ENCODE measurements at places on chromosomes 1 and 21.

GRCh38 chr1:8873506-8874229 is 4.8 kb downstream of the ENO1 start:
- DNase-seq: peak; percentile 62

DNA sequence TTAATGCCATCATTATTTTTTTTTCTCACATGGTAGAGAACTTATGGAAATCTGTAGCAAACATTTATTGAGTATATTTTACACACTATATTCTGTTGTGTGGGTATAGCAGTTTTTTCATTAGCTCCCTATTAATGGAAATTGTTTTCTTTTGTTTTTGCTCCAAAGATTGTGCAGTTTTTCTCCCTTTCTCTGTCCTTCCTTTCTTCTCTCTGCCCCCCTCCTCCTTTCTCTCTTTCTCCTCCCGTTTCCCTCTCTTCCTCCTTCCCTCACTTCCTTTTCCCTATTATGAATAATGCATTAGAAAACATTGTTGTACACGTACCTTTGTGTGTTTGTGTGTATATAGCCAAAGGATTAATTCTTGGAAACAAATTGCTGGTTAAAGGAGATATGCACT is 20.6 kb downstream of the CDC73 start:
- DNase-seq: no peak

DNA sequence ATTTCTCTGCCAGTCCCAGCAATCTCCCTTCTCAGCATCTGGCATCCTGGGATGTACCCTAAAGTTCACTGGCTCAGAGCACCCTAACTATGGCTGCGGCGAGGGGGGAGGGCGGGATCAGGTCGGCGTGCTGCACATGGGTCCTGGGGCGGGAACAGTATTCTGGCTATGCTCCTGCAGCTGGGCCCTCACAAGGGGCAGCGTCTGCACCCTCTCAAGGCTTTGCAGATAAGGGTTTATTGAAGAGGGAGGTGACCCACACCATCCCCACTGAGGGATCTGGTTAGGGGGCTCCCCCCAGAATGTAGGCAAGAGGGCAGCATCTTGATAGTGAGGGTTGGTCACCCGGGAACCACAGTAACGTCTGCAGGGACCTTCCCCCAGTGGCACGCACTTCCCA is 44.9 kb upstream of the PCBP3 start:
- DNase-seq: no peak

DNA sequence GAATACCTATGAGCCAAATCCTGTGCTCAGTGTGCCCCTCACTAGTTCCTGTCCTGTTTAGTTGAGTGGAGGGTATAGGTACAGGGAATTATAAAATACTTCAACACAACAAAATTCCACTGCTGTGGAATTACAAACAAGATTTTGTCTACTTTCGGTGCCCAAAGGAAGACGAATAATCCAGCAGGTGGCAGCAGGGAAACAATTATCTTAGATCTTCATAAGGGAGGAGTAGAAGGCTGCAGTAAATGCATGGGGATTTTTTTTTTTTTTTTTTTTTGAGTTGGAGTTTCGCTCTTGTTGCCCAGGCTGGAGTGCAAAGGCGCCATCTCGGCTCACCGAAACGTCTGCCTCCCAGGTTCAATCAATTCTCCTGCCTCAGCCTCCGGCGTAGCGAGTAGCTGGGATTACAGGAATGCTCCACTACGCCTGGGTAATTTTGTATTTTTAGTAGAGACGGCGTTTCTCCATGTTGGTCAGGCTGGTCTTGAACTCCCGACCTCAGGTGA is 2.0 kb upstream of the PIP5K1A start:
- no peak for DNase-seq

DNA sequence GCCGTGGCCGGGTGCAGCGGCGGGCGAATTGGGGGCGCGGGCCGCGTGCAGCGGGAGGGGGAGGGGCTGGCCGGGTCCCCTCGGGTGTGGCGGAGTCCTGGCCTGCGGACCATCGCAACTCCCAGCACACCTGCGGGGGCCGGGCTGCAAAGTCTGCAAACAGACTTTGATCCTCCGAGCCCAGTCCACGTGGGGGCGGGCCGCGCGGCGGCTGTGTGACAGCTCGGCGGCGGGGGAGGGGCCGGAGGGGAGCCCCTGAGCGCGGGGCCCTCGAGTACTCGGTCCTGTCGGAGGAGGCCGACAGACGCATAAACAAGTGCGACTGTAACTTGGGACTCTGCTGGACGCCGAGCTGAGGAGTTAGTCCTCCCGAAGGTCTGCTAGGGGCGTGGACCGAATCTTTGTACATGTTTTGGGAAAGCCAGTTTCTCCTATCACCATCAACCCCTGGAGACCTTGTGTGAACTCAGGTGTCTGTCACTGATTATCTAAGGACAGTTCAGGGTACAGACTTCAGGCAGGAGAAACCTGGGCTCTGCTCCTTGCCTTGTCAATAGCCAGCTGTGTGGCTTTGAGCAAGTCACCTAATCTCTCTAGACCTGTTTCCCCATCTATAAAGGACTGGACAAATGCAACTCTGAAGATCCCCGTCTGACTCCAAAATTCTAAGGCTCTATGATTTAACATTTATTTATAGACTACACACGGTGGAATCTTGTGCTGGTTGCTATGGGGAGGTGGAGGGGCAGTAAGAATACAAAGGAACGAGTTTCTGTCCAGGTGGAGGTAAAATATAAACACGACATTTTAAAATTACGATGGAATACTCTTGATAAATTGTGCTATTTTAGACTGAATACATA is 710 bp upstream of the SLC30A1 start:
- no peak for DNase-seq

DNA sequence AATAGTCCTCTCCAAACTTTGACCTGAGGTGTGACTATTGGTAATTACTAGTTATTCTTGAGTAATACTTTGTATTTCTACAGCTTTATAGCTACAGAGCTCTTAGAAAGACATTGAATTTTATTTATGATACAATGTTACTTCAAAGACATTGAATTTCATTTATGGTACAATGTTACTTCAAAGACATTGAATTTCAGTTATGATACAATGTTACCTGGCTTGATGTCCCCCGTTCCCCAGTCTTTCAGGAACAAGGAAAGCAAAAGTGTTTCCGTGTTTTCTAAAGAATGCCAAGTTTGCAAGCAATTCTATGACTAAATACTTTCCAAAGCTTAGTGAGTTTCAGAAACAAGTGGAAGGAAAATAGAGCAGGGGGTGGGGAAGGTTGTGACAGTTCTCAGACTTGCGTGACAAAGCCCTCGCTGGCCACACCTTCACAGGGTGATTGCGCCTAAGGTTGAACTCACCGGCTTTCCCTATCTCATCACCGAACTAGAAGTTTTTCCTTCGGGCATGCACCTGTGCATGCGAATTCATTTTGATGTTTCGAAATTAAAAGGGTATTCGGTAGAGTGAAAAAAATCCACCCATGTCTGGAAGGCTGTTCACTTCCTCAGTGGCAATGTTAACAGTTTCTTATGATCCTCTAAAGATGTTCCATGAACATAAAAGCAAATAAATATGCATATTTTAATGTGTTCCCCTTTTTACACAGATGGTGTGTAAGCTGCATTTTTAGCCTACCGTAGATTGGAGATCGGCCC is 909 bp upstream of the PAXBP1 start:
- peak; percentile 19 for DNase-seq

GRCh38 chr1:161198897-161199431 is at the start of gene ADAMTS4:
ADAMTS4 (minus strand) TSS chr1:161199054; CDS start chr1:161198627, 427 bp downstream.
- no peak for DNase-seq

DNA sequence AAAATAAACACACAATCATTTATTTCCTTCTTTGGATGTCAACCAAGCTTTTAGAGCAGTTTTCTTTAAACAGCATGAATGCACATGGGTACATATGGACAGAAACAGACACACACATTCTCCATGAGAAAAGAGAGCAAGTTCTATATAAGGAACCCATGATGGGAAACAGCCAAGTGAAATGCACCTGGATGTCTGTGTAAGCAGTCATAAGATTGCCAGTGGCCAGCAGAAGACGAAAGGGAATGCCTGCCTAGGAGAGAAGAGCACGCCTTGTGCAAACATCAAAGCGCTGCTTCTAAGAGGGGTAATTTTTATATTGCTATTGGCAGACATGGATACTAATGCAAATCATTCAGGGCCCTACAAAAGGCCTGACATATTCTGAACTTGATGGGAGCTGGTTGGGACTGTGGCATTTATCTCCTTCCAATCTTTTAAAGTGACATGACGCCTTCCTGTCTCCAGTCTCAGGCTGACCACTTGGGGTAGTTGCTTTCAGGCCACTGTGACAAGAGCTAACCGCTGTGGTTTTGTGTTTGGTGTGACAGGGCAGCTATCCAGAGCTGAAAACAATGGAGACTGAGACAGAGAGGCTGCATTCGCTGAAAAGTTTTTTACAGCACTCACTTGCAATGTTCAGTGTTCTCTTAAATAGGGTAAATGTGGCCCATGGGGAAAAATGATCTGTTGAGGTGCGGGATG is 75.0 kb upstream of the DPT start:
- DNase-seq: no peak

DNA sequence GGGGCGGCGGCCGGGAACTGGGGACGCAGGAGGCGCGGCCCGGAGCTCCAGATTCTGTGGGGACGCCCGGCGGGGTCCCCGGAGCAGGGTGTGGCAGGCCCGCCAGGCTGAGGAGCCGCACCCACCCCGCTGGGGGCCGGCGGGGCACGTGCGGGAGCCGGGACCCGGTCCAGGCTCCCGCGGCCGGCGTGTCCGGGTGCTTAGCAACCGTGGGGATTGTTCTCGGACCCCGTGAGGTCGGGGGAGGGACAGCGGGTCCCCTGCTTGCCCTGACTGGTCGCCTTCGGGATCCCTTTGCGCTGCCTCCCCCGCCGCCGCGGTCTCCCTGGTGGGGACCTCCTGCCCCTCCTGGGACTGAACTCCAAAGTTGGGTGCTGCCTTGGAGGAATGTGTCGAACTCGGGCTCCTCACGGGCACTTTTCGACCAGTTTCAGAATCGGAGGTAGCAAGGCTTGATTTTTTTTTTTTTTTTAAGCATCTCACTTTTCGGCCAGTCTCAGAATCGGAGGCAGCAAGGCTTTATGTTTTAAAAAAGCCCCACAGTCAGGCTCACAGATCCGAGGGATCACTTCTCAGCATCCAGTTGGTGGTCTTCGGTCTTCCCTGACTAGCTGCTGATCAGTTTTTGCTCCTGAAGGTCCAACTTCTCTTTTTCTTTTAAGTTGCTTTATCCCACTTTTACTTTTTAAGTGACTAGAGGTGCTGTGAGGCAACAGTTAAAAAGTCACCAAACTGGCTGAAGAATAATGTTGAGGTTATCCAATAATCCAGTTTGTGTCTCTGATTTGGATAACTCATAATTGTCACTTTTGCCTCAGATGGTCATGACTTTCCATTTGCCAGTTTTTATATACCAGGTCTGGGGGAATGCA is 648 bp downstream of the FAM76A start:
- no peak for DNase-seq

- no peak for DNase-seq
Observed at GRCh38 chr1:99439433-99440075, 175.3 kb downstream of the PLPPR4 start.

- DNase-seq: no peak
Observed at GRCh38 chr1:232176222-232176621, 453.7 kb downstream of the SIPA1L2 start.

DNA sequence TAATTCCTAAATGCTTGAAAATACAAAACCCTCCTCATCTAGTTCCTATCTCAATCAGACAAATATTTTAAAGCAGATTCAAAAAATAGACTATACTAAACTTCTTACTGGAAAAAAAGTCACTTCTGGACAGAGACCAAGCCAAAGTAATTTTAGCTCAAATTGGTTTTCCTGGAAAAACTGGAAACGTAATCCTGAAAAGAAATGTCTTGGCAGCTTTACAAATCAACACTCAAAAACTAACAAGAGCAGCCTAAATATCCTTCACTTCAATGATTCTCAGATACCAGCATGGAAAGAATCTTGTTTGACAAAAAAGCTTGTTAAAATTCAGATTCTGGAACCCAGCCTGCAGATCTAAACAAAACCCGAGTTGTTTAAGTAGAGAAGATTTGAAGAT is 9.1 kb upstream of the GPR88 start:
- DNase-seq: no peak

GRCh38 chr1:111587509-111588174 is 31.9 kb upstream of the RAP1A start:
- DNase-seq: no peak

DNA sequence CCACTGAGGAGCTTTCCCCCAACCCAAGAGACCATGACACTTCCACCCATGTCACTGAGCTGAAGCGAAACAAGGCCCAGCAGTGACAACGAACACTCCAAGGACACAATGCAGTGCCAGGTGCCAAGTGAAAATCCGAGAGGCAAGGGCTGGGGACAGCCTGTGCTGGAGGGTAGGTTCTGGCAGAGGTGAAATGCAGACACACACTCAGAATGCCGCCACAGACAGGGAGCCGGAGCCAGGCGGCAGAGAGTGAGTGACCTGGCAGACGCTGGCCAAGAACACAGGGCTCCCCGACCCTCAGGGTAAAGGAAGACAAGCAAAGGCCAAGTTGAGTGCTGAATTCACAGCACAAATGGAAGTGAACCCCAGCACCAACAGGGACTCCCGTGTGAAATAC is 78.9 kb downstream of the CD46 start:
- no peak for DNase-seq

DNA sequence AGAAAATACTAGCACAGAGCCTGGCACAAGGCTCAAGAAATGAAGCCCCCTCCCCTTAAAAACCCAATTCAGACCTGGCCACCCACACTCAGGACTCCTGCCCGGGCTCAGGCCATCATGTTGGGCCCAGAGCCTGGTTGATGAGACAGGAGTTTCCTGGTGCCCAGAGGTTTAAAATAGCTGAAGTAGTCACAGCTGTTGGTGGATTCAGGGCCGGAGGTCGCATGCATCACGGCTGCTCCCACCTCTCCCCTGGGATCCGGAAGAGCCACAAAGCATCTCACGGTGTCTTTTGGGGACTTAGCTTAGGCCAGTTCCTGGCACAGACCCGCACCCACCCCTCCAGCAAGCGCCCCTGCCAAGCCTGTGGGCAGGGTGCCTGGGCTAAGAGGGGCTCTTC is 2.6 kb upstream of the PADI2 start:
- no peak for DNase-seq

DNA sequence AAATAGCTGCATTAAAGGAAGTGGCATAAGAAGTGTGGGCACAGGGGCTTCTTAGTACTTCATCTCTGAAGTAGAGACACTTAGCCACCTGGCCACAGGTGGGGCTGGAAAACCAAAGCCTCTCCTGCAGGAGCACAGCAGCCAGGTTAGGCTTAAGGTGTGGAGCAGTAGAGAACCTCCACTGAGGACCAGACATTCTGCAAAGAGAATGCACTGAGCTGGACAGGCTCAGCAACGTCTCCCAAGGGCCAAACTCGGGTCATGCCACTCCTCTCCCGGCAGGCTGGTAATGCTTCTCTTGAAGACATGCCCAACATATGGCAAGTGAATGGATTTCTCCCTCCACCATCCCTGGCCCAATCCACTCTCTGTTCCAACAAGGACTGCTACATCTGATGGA is 33.0 kb upstream of the LRRC38 start:
- no peak for DNase-seq

- DNase-seq: no peak
Observed at GRCh38 chr1:45394342-45394741, 54.1 kb upstream of the MUTYH start.

GRCh38 chr1:10862743-10863335 is 66.4 kb upstream of the CASZ1 start:
- DNase-seq: no peak

- no peak for DNase-seq
Observed at GRCh38 chr1:234745844-234746797, 136.1 kb upstream of the IRF2BP2 start.

- DNase-seq: no peak
Observed at GRCh38 chr1:218266356-218266755, 18.7 kb upstream of the RRP15 start.
